D341Med (cell line): ENCODE measurements at places on chromosomes 11 and 22.

DNA sequence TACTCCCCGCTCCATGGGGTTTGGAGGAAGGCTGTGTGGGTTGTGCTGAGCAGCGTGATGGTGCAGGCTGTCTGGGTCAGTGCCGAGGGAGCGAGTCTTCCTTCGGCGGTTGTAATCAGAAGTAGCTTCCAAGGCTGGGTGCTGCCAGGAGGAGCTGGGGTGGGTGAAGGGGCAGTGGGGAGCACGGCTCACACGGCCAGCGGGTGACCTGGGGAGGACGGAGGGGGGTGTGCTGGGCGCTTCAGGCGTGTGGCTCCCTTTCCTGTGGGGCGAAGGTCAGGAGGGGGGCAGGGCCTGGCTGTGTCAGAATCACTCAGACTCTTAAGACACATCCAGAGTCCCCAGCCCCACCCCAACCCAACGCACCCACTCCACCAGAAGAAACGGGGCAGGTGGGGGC, 60.2 kb downstream of the LRP5 start:
- no peak for DNase-seq

DNA sequence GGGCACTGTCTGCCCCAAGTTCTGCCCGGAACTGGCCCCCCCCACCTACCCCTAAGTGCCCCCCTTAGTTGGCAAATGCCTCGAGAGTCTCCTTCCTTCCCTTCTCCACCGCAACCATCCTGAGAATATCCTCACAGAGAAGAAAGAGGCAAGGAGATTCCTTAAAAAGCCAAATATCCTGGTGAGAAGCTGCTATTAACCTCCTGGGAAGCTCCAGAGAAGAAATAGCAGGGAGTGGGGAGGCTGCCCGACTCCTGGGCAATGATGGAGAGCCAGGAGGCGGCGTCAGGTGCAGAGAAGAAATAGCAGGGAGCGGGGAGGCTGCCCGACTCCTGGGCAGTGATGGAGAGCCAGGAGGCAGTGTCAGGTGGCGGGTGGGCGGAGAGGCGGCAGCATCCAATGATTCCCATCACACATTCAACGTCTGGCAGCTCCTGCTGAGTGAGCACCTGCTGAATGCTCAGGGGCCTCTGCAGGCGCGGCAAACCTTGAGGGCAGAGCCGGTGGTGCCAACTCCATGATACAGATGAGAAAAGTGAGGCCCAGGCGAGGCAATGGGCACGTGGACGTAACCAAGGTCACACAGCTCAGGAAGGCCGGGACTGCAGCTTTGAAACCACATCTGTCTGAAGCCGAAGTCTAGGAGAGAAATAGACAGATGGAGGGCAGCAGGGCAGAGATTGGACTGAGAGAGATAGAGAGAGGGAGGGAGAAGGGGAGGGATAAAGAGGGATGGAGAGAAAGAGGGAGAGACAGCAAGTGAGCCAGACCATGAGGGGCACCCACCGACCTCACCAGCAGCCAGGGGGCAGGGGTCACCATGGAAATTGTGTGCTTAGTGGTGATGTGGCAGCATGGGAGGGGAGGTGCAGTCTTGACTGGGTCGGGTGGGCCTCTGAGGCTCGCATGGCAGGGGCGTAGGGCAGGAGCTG, 58.3 kb downstream of the CYTH4 start:
- DNase-seq, result no peak

GRCh38 chr11:65851083-65851579, 6.8 kb downstream of the CFL1 start:
- DNase-seq, result no peak

DNA sequence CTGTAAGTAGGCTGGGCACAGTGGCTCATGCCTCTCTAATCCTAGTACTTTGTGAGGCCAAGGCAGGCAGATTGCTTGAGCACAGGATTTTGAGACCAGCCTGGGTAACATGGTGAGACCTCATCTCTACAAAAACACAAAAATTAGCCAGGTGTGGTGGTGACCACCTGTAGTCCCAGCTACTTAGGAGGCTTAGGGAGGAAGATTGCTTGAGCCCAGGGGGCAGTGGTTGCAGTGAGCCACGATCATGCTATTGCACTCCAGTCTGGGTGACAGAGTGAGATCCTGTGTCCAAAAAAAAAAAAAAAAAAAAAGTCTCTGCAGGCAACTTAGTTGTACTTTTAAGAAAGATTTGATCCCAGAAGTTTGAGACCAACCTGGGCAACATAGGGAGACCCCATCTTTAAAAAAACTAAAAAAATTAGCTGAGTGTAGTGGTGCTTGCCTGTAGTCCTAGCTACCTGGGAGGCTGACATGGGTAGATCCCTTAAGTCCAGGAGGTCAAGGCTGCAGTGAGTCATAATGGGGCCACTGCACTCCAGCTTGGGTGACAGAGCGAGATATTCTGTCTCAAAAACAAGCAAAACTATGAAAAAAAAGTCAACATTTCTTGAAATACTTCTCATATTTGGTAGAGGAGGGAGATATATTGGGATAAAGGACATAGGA, 10.5 kb downstream of the ATM start:
- DNase-seq, result no peak

- DNase-seq, result no peak
Measured at GRCh38 chr22:48299124-48299523, 1528.5 kb downstream of the BRD1 start.

DNA sequence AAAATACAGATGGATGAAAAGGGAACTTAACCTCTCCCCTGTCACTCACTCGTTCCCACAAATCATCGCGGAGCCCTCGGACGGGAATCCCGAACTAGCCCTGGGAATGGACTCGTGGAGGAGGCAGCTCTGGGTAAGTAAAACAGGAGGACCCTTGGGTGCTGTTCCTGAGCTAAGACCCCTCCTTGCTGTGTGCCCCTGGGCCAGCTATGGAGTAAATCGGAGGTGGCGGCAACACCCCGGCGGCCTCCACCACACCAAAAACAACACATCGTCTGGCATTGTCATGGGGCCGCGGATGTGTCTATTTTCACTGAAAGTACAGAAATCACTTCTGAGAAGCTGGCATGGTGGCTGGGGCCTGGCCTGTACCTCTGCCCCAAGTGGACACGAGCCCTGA, 12.1 kb downstream of the CPT1A start:
- no peak for DNase-seq

DNA sequence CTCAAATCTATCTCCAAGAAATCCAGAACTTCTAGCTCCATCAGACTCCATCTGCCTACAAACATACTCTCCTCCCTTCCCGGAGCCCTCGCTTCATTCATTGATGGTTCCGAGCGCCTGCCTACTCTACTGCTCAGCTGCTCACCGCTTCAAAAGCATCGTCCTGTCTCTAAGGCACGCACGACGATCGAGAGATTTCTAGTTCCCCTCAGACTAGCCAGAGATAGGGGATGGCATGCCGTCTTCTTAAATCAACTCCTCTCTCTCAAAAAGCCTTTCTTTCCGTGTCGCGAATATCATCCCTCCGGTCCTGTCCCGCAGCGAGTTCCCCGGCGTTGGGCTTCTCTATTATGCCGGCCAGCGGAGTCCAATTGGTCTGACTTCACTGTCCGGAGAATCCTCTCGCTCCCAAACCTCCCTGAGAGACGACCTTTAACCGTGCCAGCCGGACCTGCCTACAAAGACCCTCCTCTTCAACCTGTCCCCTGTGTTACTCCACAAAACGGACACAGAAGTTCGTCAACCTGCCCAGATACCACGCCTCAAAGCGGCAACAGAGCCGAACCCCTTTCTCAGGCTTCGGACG, 592 bp downstream of the EEF1G start:
- peak; percentile 34 for DNase-seq

DNA sequence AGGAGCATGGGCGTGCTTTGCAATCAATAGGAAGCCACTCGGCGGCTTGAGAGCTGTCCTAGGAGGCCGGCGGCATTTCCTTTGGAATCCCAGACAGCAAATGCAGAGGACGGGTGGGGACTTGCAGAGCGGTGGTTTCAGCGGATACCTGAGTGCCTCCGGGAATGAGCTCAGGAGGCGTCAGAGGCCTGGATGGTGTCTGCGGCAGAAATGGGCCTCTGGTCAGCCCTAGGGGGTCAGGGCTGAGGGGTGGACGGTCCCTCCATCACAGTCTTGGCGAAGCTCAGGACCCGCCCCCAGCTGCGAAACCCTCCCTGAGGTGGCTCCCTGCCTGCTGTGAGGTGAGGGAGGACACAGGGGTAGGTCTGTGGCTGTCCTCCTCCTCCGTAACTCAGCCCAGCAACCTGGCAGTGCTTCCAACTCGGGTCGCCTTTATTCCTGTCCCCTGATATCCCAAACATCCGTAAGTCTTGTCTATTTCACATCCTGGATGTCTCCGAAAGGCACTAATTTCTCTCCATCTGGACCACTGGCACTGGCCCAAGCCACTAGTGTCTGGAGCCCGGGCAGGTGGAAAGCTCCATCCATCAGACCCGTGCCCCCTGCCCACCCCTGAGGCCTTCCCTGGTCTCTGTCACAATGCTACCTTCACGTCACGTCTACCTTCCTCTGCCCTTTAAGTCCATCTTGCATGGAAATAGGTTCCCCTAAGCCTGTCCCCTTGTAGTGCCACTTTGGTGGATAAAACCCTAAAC, 686.6 kb downstream of the BRD1 start:
- DNase-seq, result no peak

GRCh38 chr11:117600234-117600783, 196.7 kb downstream of the DSCAML1 start:
- peak; percentile 88 for DNase-seq

- peak; percentile 10 for DNase-seq
Measured at GRCh38 chr11:67639438-67639859, at the start of gene TBX10. TSS of gene TBX10 (minus strand) at chr11:67639763. CDS start at chr11:67639472, 291 bp downstream.

DNA sequence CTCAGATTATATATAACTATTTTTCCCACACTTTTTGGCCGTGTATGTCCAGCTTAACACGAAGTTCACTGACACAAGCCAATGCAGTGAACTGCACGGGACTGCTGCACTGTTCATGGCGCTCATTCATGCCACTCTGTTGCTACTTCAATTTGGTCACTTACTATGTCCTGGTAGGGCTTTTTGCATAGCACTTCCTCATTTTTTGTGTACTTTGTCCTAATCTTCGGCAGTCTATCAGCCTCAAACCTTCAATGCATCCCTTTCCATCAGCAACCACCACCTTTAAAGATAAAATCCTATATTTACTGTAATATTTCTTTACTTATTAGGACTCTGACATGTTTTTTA, 18.7 kb upstream of the ARHGAP32 start:
- no peak for DNase-seq

- peak; percentile 21 for DNase-seq
Measured at GRCh38 chr11:86672007-86672621, at the start of gene ME3. TSS of gene ME3 (minus strand) at chr11:86672616.

- DNase-seq, result no peak
Measured at GRCh38 chr22:40588726-40589125, 47.8 kb downstream of the MRTFA start.

DNA sequence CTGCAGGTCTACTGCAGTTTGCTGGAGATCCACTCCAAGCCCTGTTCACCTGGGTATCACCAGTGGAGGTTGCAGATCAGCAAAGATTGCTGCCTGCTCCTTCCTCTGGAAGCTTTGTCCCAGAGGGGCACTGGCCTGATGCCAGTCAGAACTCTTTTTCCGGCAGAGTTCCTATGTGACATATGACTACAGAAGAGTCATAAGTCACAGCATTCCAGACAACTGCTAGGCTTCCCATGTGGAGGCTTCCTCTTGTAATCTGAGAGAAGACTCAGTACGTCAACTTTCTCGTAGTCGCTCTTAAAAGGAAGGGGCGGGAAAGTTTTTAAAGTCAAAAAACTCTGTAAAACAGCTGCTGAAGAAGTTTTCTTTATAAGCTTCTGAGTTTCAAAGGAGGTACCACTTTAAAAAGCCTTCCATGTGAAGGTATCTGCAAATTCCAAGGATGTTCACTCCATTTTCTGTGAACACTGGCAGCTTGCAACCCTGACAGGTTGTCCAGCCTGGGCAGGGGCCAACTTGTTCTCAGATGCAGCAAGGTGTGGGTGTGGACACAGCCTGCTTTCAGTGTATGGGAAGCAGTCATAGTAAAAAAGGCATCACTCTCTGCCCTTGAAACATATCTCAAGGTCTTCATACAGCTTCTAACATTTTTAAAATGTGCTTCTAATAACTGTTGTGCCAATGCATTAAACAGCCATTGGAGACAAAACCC, 97.8 kb downstream of the ME3 start:
- no peak for DNase-seq

DNA sequence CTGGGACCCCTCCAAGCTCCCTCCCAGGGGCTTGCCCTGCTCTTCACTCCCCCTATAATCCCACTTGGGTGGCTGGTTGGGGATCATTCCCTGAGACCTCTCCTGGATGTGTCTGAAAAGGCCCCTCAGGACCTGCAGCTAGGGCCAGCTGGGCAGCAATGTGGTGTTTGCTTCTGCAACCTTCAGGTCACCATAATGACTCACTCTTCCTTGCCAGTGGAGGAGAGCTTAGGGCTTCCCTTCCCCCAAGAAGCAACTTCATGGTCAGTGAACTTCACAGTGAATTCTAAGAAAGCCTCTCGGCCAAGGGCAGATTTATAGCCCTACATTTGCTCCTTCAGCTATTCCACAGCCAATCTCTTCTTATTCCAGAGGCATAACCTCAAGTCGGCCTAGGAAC, 45.1 kb upstream of the TSPAN18 start:
- no peak for DNase-seq

GRCh38 chr22:26542831-26543230, 30.6 kb upstream of the TFIP11 start:
- DNase-seq, result no peak

DNA sequence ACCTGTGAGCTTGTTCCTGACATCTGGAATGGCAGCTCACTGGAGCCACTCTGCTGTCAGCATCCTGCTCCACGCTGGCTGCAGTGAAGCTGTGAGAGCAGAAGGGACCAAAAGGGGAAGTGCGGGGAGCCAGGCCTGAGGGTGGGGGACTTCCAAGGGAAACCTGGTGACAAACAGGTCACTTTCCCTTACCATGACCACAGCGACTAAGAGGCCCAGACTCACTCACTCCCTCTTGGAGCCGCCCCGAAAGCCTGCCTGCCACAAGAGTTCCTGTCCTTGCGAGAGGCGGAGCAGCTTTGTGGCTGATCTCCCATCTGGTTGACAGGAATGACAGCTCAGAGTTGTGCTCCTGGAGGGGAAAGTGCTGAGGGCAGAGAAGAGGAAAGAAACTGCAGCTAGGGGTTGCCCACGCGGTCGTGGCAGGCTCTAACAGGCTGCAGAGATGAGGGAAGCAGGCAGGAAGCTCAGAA, 183.8 kb upstream of the NTM start:
- no peak for DNase-seq

GRCh38 chr11:81966340-81966739, 767.3 kb downstream of the FAM181B start:
- DNase-seq, result no peak
